ENCODE measurements at places on chromosomes 5 and 9.

DNA sequence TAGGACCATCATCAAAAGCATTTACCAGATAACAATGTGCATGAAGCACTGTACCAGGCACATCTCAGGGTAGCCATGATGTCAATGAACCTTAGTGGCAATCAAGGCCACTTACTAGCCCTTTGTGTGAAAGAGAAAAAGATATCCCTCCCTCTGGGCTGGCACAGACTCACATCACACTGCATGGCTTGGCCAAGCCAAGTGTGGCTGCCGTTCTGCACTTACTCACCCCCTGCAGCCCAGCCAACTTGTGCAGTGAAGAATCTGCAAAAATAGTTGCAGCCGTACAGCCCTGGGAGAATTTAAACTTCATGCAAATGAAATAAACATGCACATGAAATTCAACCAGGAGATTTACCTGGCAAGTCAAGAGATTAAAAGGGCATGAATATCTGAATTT, 333.5 kb downstream of the DEPDC1B start:
- DNase-seq: no peak

DNA sequence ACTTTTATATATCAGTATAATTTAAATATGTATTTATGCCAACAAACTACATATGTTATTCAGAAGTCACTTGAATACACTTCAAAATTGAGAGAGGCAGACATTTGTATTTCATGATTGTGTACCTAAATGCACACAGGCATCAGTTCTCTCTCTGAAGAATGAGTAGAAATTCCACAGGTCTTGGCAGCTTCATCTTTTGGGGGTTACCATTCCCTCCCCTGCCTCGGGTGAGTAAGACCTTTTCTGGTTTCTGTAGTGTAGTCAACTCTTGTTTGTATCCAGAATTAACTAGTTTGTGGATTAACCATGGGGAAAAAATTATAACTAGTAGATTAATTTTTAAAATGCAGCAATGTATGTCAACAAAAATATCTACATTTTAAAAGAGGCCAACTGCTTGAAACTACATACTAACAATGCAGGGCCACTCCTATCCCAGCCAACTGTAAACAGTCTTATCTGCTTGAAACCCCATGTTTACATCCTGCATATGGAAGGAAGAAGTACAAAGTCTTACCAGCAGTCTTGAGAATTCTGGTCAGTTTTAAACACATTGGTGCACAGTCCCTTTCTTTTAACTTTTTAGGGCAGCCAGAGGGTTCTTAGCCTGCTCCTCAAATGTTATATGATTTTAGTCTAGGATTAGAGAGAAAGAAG, 339.6 kb upstream of the KIF2A start:
- no peak for DNase-seq

- DNase-seq: peak; percentile 23
Measured at GRCh38 chr5:90071066-90071465, 338.5 kb downstream of the CETN3 start.

- no peak for DNase-seq
Measured at GRCh38 chr9:107969727-107970126, 480.2 kb upstream of the KLF4 start.

DNA sequence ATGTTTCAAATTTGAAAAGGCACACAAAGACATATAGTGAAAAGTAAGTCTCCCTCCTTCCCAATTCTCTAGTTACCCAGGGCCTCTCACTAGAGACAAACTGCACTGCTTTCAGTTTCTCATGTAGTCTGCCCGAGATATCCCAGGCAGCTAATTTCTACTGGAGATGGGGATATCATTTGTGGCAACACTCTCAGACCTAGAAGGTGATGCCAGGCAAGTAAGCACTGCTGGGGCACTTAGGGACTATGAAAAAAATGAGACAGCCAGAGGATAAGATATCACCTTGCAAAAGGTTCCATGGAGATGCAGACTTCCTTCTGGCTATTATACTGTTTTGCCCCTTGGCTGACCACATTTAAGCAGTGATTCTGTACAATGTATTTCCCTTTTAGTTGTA, 12.6 kb downstream of the SIL1 start:
- no peak for DNase-seq

DNA sequence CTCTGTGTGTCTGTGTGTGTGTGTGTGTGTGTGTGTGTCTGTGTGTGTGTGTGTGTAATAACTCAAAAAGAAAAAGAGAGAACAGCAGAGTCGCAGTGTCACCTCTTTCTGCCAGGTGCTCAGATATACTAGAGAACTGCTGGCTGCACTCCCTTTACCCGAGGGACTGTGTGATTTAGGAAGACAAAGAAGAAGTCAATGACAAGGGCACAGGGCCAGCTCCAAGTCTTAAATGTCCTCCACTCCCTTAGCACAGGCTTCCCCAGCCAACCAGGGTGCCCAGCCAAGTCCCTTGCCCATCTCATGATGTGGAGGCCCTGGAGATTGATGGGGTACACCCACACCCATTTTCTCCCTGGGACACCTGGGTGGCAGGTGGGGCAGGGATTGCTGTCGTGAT, 8.7 kb downstream of the CCNJL start:
- DNase-seq: no peak

DNA sequence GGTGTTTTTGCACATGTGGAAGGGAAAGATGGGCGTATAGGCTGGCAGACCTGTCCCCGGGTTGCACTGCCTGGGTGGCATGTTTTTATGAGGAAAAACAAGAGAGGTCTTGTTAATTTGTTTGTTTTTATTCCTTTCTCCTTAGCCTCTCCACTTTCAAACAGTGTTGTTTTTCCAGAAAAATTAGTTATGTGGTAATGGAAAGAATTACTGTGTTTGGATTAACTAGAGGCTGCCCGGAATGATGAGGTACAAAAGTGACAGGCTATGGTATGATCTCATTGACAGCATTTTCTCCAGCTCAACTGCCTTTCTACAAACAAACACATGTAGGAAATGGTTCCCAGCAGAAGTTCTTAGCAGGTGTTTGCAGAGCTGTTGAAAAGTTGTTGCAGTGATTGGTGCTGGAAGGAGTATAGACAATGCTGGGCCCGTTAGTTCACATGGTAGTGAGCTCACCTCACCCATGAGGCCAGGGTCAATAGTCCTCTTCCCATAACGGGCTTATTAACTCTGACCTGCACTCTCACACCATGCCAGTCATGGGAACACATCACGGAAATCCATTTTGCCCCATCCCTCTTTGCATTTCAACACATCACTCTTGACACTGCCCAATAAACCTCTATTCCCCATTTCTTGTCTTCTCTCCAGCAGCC, 111.3 kb upstream of the SAP30L start:
- no peak for DNase-seq

GRCh38 chr9:22919423-22919822, 472.8 kb downstream of the DMRTA1 start:
- no peak for DNase-seq

GRCh38 chr5:178107756-178108310, 5.5 kb upstream of the N4BP3 start:
- DNase-seq: no peak

GRCh38 chr5:127832067-127832466, 128.9 kb downstream of the CCDC192 start:
- no peak for DNase-seq

GRCh38 chr5:38847559-38848347, 1.9 kb downstream of the OSMR start:
- DNase-seq: no peak

GRCh38 chr5:53237876-53238275, 128.3 kb upstream of the MOCS2 start:
- no peak for DNase-seq

DNA sequence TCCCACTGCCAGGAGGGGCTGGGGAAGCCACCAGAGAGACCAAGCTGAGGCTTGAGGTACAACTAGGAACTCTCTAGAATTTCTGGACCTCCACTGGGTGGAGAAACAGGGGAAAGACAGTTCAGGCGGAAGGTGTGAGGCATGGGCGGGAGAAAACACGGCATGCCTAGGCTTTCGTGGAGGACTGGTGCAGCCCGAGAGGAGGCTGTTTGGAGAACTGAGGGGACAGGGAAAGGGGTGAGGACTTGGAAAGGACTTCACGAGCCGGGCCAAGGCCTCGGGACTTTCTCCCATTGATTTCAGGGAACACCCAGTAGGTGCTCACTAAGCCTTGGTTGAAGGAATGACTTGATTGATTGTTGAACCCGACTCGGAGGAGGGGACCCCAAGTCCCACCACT, 9.5 kb upstream of the ADGRD2 start:
- no peak for DNase-seq

- no peak for DNase-seq
Measured at GRCh38 chr9:8916771-8917170, 1117.2 kb upstream of the DMAC1 start.

GRCh38 chr9:92610470-92611420, 59.2 kb downstream of the IPPK start:
- no peak for DNase-seq

DNA sequence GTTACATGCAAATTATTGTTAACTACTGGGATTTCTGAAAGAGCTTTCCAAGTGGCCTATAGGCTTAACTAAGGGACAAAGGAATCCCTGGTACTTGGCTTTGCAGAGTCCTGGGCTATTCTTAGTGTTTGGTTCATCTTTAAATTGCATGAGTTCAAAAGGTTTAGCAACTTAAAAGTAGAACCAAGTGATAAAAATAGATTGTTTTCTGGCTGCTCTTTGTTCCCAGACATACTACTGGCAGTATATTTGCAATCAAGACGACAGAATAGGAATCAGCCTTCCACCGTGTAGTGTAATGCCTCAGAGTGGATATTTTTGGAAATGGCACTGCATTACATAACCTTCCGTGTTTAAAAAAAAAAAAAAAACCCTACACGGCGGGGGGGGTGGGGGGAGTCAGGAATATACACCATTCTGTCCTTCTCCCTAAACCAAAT, 1.0 kb downstream of the NREP start:
- no peak for DNase-seq

GRCh38 chr5:17429353-17429752, 68.7 kb upstream of the TAF11L2 start:
- no peak for DNase-seq

DNA sequence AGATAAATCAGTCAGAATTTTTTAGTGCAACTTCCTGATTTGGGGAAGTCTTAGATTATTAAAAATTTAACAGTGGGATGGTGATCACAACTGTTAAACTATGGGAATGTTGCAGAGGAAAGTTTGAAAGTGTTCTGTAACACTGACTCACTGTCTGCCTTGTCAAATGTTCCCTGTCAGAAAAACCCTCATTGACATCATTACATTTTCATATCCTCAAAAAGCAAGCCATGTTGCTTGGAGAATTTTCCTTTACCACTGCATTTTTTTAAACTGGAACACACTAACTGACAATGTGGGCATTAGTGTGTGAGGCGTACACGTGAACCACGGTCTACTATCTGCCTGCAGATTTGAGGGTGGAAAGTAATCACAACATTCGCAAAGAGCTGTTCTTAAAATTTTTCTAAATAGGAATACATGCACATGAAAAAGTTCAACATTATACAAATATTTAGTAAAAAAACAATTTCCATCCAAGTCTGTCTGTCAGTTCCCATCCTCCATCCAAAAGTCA, 28.6 kb upstream of the IL7R start:
- DNase-seq: no peak

DNA sequence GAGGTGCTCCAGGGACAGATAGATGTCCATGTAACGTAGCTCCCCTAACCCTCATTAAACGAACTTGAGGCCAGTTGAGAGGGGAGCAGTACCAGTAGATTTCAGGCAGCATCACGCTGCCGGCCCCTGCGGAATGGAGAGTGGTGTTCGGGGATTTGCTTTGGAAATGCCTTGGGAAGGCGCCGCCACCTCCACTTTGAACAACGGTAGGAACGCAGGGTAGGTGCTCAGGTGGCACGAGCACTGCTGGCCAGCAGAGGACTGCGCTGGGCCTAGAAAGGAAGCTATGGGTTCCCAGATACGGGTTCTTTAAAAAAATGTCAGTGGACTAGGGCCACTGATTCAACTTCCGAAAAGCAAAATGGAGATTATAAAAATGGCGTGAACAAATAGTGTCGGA, 271.8 kb downstream of the FANCC start:
- no peak for DNase-seq

GRCh38 chr5:38776149-38776896, 69.5 kb upstream of the OSMR start:
- DNase-seq: no peak

- no peak for DNase-seq
Measured at GRCh38 chr9:134419684-134420076, 93.4 kb downstream of the RXRA start.

DNA sequence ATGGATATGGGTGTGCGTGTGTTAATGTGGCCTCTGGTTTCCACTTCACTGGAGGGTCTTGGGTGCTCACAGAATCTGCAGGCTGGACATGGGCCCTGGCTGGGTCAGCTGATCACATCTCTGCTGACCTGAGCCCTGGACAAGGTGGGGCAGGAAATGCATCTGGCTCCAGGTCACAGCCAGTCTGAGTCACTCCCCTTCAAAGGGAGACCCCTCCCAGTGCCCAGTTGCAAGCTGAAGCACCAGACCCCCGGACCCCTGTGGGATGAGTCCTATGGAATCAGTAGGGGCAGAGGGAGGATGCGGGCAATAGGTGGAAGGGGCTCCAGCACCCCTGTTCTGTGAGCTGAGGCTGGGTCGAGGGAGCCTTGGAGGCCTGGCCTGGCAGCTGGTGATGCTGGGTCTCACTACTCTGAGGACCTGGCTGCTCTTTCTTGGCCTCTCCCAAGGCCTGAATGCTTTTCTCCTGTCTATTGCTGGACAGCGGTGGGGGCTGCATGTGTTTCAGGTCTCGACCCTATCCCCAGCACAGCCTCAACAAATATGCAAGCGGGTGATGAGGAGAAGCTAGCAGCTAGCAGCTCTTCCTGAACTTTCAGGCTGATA, 54.5 kb downstream of the PHF2 start:
- DNase-seq: no peak

GRCh38 chr9:7094052-7094451, 336.3 kb downstream of the KDM4C start:
- no peak for DNase-seq

DNA sequence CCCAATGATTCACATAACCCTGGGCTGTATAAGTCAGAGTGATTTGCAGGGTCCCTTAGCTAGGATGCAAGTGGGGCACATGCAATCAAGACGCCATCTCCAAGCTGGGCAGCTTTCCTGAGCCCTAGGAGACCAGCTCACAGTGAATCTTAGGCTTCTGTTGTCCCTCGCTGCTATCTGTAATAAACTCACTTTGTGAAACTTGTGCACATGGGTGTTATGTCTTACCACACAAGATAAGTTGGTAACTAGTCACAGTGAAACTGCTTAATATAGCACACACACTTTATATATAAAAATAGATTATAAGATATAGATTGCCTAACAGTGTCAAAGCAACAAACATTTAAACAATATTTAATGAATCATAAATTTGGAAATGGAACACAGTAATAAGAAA, 658.5 kb downstream of the SLCO4C1 start:
- no peak for DNase-seq
